DMS53 (cell line): ENCODE measurements at places on chromosomes 3 and 15.

- DNase-seq: no peak
These were observed 76.9 kb downstream of the CTNNB1 start for GRCh38 chr3:41276191-41276590.

GRCh38 chr3:33441225-33441976 is 1.2 kb upstream of the UBP1 start:
- DNase-seq: peak; percentile 75

DNA sequence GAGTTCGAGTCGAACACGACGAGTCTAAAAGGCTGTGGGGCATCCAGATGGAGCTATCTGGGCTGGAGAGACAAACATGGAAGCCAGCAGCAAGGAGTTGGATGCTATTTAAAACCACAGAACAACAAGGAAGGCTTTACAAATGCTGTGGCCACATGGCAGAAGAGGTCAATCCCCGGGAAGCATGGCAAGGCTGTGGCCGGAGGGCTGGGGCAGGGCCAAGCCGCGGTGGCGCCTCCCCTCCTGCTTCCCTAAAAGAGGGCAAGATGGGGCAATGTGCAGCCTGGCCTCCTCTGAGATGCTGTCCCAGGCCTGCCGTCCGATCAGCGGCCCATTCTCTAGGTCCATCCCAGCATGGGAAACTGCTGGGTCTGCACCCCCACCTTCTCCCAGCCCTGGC is 139.1 kb downstream of the SRGAP3 start:
- DNase-seq: no peak

DNA sequence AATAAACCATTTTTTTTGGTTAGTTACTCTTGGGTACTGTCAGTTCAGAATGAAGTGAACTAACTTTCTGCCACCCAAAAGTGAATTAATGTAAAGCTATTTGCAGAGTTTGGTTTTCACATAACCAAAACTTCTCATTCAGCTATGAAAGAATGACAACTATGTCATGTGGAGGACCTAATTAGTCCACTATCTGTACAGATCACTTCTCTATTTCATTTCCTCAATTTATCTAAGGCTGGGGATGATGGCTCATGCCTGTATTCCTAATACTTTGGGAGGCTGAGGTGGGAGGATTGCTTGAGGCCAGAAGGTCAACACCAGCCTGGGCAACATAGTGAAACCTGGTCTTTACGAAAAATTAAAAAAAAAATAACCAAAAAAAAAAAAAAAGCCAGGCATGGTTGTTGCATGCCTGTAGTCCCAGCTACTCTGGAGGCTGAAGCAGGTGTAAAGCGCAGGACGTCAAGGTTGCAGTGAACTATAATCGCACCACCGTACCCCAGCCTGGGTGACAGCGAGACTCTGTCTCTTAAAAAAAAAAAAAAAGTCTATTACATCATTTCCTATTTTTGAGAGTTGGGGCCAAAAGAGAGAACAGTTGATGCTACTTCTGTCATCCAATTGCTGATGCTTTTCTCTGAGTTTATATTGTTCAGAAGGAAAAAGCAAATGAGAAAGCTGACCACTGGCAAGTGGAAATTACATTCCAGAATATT is 8.7 kb downstream of the HYPK start:
- no peak for DNase-seq

GRCh38 chr3:63753995-63754394 is 65.1 kb upstream of the C3orf49 start:
- peak; percentile 5 for DNase-seq

DNA sequence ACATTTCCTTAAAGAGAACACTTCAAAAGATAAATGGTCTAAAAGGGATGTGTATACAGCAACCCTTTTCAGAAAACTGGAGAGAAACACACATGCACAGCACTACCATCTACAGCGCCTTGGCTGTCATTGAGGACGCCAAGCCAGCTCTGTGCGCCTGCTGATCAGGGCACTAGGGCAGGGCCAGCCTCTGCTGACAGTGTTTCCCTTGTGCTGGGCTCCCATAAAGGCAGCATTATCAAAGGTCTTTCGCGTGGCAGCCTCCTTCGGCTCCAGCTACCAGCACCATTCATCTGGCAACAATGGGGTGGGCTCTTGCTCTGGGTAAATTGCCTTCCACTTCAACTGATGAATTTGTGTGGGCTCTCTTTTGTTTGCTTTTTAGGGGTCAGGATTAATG is 53.4 kb downstream of the LDHAL6B start:
- DNase-seq: no peak
